ENCODE measurements at places on chromosomes 2 and 18.
A peak's percentile ranks its signal among the peaks of the same experiment; 100 is the strongest.

- no peaks in the 10 kb centered on the region for H3K27me3 ChIP-seq
- DNase-seq: no peak
- peak within 1 kb of the TSS; percentile 61 for H3K4me3 ChIP-seq
- peak within 1 kb of the TSS; percentile 82 for H3K27ac ChIP-seq
Observed at GRCh38 chr2:17540093-17540812, at the start of gene VSNL1. Gene VSNL1 (plus strand): TSS chr2:17540696. CDS start chr2:17592075, 51,379 bp downstream.

DNA sequence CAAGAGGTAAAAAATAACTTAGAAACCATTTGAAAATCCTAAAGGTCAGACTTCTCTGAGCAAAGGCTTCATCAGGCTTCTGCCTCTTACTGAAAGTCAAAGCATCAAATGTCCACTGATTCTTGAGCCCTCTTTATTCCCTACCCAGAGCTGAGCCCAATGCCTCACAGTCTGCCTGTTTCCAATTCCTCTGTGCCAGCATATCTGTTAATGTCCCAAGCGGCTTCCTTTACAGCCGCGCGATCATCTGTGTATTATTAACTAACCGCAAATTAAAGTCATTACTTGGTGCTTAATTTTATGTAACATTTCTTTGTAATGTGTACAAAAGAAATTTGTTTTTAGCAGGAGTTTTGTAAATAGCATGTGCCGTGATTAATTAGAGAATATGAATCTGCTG is 418.8 kb upstream of the HNRNPA3 start:
- DNase-seq: no peak
- H3K27ac ChIP-seq: no peak overlapping the region
- no peaks in the 10 kb centered on the region for H3K4me1 ChIP-seq
- H3K36me3 ChIP-seq: no peaks in the 10 kb centered on the region

- no peaks in the 10 kb centered on the region for H3K27me3 ChIP-seq
- DNase-seq: no peak
- no peak overlapping the region for H3K4me3 ChIP-seq
- no peak overlapping the region for H3K27ac ChIP-seq
- peaks cover 23% of the 10 kb centered on the region for H3K4me1 ChIP-seq
Observed at GRCh38 chr2:207341112-207341750, 175.5 kb upstream of the KLF7 start.

GRCh38 chr18:23203891-23204432 is 68.7 kb downstream of the CABLES1 start:
- H3K4me3 ChIP-seq: no peak overlapping the region
- no peaks in the 10 kb centered on the region for H3K27me3 ChIP-seq
- no peak overlapping the region for H3K27ac ChIP-seq
- H3K36me3 ChIP-seq: no peaks in the 10 kb centered on the region
- no peak for DNase-seq

DNA sequence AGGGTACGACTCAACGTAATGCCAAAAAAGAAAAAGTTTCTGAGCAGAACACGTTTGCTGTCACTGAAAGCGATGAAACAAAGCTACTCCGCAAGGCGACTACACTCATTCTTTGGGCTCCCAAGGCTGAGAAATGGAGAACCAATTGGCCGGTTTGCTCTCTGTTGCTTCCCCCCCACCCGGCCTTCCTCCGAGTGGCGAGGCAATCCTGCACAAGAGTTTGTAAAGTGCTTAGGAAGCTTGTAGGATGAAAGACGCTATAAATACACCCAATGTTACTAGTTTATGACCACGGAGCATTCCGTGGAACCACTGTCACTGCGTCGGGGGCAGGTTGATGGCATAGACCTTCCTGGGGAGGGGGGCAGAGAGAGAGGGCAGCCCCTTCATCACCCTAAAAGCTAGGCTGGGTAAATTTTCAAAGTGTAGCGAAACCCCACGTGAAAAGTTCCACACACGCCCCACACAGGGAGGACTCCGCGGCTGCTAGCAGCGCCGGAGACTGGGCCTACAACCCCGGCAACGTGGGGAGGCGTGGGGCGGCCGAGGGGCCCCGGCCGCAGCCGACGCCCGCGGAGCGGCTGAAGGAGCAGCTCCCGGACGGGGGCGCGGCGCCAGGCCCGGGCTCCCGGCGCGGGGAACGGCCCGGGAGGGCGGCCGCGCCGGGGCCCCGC is 915 bp downstream of the CUL3 start:
- peak overlapping the region; percentile 95 for H3K27ac ChIP-seq
- peak overlapping the region; percentile 78 for H3K4me3 ChIP-seq
- H3K36me3 ChIP-seq: no peaks in the 10 kb centered on the region

DNA sequence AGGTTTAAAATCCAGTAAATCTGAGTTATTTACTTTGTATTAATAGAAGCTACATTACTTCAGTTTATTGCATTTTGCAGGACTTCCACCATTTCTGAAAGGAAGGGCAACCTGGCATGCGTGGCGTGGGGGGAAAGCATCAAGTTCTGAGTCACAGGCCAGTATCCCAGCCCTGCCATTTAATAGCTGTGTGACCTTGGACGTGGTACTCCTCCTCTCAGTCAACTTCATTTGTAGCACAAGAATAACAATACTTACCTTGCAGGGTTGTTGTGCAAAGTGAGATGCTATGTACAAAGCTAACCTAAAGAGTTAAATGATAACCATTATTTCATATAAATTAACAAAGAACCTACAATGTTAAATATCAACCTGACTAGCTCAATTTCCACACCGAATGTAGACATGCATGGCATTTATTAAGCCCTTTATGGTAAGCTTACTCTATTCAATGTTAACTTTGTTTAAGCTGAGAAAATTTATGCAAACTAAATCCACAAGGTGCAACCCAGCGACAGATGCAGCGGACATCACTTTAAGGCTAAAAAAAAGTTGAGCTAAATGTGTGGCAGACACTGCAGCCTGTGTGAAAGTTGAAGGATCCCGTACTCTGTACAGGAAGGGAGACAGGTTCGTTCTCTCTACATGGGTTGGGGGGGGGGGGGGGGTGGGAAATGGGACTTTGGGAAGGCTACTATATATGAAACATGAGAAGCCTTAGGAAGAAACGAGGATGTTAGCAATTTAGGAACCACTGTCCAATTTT is 17.2 kb upstream of the STPG4 start:
- peak overlapping the region; percentile 99 for H3K27ac ChIP-seq
- H3K27me3 ChIP-seq: no peaks in the 10 kb centered on the region

All from esophagus squamous epithelium (tissue), 5 donors.